ENCODE measurements at places on chromosomes 4 and X. TPM values are rescaled to one million over a fixed set of nuclear protein-coding genes. Genes with fewer than 3 reads are reported as not detected.

Gene ZNF630
- 2.9 TPM for total RNA-seq

Gene TRPC5OS
- total RNA-seq: not detected

Gene EMCN
- total RNA-seq: 27.5 TPM

Gene MUC7
- not detected for total RNA-seq

Gene LANCL3
- 0.75 TPM for total RNA-seq

Gene DAPP1
- 0.43 TPM for total RNA-seq

Gene ELF2
- 31.0 TPM for total RNA-seq

DNA sequence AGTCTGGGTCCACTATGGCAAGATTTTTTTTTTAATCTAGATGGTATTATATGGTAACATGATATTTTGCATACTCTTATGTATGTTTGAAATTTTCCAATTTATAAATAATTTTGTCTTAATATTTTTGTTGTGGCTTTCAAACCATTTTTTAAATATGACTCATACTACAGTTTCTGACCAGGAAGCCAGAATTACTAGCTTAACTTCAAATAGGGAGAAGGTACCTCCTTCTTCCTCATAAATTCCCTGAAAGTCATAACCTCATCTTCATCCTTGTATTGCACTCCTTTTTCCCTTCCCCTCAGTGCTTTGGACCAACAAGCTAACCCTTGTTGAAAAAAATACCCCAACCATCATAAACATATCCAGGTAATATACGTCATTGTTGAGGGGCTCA lies 21.6 kb downstream of the ARAP2 start:
- no peak for DNase-seq

DNA sequence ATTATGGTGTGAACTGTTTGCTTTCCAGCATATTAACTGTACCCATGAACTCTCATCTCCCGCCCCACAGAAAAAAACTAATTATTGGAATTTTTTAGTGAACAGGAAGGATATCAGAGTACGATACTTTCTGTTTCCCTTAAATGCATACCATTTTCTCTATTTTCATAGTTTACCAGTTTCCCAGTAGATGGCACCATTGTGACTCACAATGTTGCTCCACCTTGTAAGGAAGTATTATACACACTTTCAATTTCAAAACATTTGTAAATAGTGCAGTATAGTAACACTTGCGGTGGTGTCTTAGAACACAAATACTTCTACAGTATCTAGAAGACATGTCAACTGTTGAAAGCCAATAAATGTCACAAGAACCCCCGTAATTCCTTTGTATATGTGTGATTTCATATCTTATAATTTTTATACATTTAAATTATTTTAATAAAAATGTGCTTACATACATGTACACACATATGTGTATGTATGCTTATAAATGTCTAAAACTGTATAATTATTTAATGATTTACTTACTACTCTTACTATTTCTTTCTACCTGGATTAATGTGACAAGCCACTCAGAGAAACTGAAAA lies 167.3 kb downstream of the SLIT2 start:
- DNase-seq: no peak

DNA sequence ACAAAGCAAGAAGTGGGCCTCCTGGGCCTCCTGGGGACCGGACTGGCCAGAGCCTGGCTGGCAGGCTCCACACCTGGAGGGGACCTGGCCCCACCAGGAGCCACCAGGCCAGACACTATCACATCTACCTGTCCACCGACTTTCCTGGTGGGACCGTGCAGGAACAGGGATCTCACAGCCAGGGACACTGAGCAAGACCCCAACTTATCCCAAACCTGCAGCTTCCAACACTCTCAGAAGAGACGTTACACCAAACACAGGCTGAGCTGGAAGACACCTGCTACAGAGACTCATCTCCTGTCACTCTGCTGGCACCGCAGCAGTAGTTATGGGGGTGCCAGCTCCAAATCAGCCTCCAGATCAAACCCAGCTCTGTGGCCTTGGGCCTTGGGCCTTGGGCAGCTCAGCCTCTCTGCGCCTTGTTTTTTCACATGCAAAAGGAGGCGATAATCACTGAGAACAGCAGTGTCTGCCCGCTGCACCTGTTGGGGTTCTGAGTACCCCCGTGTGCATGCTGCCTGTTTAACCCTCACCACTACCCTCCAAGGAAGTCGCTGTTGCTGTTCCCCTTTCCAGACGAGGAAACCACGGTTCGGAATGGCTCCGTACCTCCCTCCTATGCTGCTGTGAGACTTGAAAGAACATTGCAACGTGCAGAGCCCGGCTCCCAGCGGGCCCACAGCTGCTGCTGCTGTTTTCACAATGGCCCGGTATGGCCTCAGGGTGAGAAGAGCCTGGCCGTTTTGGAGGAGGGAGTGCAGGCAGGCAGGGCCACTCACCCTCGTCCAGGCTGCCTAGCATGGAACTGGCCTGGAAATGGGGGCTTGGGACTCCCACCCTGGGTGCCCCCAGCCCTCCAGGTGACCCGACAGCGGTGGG lies 69.6 kb downstream of the ADRA2C start:
- DNase-seq: no peak

DNA sequence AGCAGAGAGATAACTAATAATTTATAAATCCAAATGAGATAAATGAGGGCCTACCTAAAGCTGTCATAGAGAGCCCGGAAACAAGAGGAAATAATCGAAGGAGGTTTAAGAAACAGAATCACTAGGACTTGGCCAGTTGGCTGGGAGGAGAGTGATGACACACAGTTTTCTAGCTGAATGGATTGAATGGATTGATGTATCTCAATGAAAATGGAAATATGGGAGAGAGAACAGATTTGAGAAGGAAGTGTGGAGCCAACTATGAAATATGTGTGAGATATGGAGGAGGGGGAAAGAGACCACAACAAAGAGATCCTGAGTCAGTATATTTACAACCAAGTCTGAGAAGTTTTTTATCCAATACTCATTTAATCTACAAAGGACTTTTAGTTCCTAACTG lies 35.7 kb upstream of the CXXC4 start:
- no peak for DNase-seq

GRCh38 chr4:183321516-183321915 lies 710 bp downstream of the CLDN24 start:
- DNase-seq: no peak

DNA sequence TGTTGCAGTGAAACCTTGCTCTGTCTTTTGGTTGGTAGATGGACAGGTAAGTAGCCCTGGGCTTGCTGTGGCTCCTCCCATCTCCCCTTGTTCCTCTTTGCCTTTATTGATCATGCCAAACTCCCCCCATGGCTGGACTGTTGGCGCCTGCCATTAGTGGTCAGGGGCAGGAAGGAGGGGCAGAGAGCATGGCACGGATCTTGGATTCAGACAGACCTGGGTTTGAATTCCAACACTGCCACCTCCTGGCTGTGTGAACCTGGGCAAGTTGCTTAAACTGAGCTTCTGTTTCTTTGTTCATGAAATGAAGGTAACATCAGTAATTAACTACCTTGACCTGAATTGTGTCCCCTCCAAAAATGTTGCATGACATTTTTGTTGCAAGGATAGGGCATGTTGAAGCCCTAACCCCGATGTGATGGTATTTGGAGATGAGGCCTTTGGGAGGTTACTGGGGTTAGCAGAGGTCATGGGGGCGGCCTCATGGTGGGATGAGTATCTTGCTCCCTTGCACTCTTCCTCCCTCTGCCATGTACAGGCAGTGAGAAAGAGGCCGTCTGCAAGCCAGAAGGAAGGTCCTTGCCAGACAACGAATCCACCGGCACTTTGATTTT lies 6.0 kb downstream of the SLC2A9 start:
- DNase-seq: peak; percentile 73

- peak; percentile 81 for DNase-seq
Observed at GRCh38 chrX:107684956-107685385, 56.7 kb downstream of the PRPS1 start.

- no peak for DNase-seq
Observed at GRCh38 chrX:65098851-65099250, 122.6 kb upstream of the ZC4H2 start.

DNA sequence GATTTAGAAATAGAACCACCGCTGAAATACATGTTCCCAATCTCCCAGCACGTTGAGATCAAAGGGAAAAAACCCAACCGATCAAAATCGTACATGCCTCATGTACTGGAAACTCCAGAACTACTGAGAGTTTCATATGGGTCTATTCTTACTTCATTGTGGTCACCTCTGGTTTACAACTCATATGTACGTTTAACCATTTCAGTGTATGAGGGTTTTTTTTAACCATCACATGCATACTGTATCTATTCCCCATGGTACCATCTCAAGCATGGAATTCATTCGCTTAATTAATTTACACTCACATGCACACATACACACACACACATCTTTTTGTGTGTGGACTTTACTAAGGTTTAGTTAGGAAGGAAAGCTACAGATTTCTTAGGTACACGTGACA lies 46.0 kb upstream of the CLNK start:
- no peak for DNase-seq

DNA sequence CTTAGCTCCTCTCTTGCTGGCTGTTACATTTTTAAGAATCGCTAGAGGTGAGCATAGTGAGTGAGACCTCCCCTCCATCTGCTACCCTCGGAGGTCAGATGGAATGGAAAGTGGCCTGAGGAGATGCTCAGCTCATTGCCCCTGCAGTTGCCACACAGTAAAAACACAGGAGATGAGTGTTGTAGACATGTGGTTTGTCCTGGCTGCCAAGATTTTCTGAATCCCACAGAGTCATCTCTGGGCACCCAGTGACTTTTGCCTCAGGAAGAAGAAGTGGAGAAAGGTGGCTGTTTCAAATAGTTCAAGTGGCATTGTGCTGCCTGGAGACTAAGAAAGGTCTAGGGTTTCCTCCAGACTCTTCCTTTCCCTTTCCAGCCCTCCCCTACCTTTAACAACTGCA lies 271.0 kb downstream of the STK32B start:
- DNase-seq: no peak

DNA sequence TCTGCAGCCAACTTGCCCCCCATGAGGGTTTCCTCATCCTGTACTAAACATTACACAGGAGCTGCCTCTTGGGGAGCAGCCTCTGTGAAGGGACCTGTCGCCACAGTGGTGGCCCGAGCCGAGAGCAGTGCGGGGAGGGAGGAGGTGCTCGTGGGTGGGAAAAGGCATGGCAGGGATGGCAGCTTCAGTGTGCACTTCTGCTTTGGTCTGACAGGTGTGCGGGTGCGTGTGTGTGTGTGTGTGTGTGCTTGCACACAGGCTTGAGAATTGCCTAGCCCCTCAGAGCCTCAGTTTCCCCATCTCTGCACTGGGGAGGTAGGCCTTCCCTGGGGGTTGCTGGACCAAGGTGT lies 3.9 kb downstream of the SH3TC1 start:
- no peak for DNase-seq

Measured in cardiac septum (tissue), 1 donor.